ENCODE measurements at places on chromosomes 2 and 18.

DNA sequence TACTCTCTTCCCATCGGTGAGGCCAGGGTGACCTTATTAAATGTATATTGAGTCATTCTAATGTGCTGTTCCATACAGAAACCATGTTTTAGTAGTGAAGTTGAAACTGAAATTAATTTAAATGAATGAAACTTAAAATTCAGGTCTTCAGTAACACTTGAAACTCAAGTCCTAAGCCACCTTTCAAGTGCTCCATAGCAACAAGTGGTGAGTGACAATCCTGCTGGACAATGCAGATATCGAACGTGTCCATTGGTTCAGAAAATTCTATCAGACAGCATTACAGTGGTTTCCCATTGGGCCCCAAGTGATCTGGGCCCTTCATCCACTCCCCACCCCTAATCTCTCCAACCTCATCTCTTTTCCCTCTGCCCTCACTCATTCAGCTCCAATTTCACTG lies 48.7 kb downstream of the HNMT start:
- no peak for DNase-seq

DNA sequence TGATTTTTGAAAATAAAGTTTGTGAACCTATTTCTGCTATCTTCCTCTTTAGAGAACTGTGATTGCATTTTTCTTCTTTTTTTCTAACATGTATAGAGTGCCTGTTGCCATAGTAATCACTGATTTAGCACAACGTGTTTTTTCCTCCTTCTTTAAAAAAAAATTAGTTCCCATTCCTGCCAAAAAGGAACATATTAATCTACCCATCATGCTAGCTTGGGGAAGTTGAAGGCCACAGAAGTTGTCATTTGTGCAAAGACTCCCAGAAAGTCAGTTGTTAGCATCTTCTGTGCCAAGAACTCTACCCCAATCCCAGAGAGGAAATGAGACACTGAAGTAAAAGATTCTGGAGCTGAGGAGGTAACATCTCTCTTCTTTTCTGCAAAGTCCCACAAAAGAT lies 57.3 kb downstream of the SLC8A1 start:
- DNase-seq, result no peak

- DNase-seq, result no peak
These were observed 3.3 kb downstream of the PDCD1 start for GRCh38 chr2:241855245-241855887.

GRCh38 chr18:8820396-8821082 lies 115.2 kb downstream of the MTCL1 start:
- no peak for DNase-seq

GRCh38 chr2:146978577-146979555 lies 866.0 kb upstream of the ACVR2A start:
- DNase-seq, result no peak

DNA sequence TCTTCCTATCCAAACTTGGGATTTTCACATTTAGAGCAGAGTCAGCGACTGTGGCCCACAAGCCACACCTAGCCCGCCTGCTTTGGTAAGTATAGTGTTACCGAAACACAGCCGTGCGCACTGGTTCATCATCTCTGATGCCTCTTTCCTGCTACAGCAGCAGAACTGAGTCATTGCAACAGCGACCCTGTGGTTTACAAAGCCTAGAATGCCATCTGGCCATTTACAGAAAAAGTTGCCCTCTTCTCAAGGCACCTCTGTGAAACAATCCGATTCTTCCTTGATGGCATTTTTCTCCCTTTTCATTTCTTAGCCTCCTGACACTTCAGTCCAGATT lies 10.7 kb upstream of the IAH1 start:
- DNase-seq, result no peak

- DNase-seq, result no peak
These were observed 416.5 kb upstream of the ZEB2 start for GRCh38 chr2:144936442-144936841.

DNA sequence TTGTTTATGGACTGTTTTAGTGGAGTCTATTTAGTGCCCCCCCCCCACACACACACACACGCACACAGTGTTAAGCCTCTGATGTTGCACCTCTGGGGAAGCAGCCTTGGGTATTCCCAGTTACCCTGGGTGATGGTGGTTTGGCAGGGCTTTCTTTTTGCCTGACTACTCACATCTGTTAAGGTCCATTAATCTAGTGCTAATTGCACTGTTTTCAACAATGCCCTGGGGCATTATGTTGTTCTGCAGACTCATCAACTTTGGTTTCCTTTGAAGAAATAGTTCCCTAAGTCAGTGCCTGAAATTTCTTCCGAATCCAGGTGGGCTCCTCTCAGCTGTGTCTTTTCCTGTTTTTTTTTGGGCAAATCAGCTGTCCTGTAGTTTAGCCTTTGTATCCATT lies 34.7 kb downstream of the SPOPL start:
- no peak for DNase-seq

DNA sequence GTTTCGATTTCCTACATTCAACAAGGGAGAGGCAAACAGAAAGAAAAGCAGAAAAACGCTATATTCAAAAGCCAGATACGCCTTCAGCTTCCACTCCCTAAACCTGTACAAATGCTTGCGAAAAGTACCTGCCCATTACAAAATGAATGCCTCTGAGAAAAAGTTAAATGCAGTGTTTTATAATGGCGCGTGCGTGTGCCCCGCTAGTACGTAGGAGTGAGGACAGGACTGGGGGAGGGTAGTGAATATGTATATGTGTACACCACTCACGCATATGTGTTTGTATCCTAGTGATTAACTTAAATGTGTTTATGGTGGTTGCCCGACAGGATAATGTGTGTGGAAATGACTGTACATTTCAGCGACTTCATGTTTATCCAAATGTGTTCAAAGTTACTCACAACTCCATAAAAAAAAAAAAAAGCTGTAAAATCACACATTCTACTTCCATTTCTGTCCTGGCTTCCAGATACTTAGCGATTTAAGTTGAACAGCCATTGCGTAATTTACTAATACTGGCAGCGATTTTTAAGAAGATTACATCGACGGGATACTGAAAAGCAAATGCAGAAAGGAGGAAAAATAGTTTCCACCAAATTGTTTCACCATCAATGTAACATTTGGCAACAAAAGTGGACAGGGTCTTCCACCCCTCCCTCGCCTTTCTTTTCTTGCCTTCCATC lies 1.3 kb downstream of the NEUROD1 start:
- no peak for DNase-seq

GRCh38 chr18:79606621-79607331 lies 72.8 kb upstream of the CTDP1 start:
- DNase-seq, result no peak

DNA sequence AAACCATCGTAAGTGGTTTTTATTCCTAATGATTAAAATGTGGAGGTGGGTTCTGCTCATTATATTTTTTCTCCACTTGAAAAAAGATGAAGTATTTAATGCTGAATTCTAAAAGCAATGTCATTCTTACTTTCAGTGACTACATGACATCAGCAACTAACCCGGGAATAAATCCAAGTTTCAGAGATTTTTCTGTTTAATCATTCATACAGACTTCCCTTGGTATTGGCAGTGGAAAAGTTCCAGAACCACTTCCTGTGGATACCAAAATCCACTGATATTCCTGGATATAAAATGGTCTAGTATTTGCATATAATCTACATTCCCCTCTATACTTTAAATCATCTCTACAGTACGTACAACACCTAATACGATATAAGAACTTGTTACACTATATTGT lies 128.6 kb downstream of the ZNF532 start:
- no peak for DNase-seq

- DNase-seq, result no peak
These were observed 280.9 kb upstream of the SIX2 start for GRCh38 chr2:45289997-45290709.

DNA sequence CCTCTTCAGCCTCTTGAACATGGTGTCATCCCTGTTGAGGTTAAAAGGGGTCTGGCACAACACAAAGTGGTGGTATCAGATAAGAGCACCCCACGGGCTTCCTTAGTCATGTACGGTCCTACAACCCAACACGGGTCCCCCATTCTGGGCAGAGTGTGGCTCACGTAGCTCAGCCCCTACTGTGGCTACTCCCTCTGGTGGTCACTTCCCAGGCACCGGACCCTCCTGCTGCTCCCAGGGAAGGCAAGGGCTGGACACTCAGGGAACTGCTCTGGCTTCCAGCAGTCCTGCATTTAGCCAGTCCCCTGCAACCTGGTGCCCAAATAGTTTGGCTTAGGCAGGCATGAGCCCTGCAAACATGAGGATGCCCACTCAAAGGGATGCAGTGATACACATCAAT lies 58.6 kb downstream of the GALNT14 start:
- DNase-seq, result no peak

Measured in activated effector memory CD4-positive, alpha-beta T cell treated with Interleukin-2 at 50 U/mL for 16 hours (primary cell).